ENCODE measurements at places on chromosomes 12 and 14. TPM values are rescaled to one million over a fixed set of nuclear protein-coding genes. Genes with fewer than 3 reads are reported as not detected.

Gene NANOG
- 0.22 TPM for polyA plus RNA-seq

Gene MYH7
- 809 TPM for polyA plus RNA-seq

DNA sequence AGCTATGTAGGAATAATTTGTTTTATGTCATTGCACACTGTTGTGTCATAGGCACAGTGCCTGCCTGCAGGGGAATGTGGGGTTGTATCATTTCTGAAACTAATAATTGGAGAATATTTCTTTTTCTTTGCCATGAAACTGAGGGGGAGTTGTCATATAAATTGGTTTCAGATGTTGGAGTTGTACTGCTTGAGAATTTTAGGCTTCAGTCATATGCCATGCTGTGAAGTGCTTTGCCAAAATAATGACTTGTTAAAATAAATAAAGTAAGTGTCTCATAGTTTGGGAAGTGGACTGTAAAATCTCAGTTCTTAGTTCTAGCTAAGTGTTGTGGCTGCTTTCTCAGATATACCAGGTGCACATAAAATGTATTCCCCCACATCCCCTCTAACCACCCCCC, 116.8 kb downstream of the DAAM1 start:
- DNase-seq, result no peak

DNA sequence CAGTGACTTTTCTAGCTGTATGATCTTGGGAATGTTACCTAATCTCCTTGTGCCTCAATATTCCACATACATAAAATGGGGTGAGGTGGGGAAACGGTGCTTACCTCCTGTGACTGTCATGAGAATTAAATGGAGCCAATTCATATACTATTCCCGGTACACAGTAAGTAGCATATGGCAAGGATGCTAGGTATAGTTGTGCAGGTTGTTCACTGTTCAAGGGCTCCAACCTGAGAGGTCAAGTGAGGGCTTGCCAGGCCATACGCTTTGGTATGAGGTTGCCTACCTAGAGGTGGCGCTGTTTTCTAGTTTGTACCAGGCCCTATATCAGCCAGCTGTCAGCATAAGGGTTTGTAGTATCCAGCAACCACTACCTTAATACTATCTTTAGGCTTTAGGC, 3.6 kb upstream of the BATF start:
- no peak for DNase-seq

GRCh38 chr12:19834592-19834991, 395.3 kb downstream of the AEBP2 start:
- DNase-seq, result no peak

DNA sequence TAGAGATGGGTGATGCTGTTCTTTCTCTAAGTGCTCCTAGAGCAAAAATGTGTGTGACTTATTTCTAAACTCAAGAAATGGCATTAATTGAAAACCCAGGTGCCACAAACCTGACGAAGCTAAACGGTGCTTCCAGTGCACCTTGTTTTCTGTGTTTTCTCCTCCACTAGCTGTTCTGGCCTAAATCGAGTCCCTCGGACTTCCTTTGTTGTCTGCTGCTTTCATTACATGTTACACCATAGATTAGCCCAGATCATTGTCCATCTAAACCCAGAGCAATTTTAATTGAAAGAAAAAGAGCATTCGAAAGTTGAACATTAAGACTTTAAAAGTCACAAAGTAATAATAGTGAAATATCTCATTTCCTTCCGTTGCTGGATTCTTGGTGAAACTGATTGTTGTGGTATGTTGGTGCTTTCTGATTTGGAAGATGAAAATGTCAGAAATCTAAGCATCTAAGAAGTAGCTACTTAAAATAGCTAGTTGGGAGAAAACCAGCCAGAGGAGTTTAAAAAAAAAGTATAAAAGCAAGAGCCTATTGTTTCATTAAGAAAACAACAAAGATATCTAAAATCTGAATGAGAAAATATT, 219.6 kb upstream of the G2E3 start:
- DNase-seq, result no peak

All from muscle of leg (tissue), 16 donors.